NCI-H1048 (cell line): ENCODE measurements at places on chromosomes 1 and 21.

DNA sequence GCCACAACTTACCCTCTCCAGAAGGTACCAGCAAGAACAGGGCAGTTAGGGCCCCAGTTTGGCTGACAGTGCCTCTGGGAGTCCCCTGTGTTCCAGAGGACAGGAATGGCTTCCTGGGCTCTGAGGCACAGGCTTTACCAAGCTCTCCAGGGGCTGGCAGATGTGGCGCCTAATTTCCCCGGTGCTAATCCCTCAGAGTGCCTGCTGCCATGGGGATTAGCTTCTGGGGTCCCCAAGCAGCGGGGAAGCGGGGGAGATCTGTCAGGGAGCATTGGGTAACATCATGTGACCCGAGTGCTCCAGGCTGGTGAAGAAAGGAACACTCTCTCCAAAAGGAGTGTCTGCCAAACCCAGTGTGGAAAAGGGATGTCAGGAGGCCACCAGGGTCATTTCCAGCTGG is at the start of gene LACTBL1:
Gene LACTBL1 (minus strand): TSS at position 107 of the 400 bp plus-strand sequence. CDS start 550 bp downstream, outside the sequence.
- no peak for DNase-seq

- DNase-seq, result no peak
Observed at GRCh38 chr1:52567943-52568342, 15.1 kb upstream of the TUT4 start.

GRCh38 chr1:91031081-91031480 is 9.2 kb upstream of the ZNF644 start:
- DNase-seq, result no peak

- no peak for DNase-seq
Observed at GRCh38 chr1:228978484-228979324, 243.4 kb downstream of the RHOU start.

DNA sequence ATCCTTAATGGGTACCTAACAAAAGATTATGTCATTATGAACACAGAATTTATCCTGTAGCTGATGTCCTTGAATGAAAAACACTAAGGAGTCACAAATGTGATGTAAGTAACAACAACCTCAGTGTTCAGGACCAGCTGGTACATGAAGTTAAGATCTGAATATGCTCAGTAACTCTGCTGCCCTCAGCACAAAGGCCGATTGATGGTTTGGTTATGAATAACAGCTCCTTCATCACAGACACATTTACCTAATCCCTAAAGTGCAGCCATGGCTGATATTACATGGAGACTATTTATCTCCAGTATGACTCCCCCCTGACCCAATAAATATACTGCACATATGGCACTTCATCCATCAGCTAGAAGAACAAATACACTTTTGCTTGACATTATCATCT is 75.2 kb downstream of the PLPPR5 start:
- peak; percentile 37 for DNase-seq

DNA sequence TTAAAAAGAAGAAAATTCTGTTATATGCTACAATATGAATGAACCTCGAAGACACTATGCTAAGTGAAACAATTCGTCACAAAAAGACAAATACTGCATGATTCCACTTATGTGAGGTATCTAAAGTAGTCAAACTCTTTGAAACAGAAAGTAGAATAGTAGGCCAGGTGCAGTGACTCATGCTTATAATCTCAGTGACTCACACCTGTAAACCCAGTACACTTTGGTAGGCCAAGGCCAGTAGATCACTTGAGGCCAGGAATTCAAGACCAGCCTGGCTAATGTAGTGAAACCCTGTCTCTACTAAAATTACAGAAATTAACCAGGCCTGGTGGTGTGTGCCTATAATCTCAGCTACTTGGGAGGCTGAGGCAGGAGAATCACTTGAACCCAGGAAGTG is 25.7 kb downstream of the EPHA10 start:
- DNase-seq, result no peak

DNA sequence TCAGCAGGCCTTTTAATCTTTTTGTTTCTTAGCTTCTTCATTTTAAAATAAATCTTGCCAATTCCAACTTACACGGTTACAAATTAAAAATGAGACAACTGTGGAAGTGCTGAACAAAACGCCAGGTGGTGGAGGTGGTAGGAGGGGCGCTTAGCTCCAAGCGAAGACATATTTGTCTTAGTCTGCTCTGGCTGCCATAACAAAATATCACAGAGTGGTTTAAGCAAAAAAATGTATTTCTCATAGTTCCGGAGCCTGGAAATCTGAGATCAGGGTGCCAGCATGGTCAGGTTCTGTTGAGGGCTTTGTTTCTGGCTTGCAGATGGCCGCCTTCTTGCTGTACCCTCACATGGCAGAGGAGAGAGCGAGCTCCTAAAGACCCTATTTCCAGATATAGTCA is 14.9 kb downstream of the IER5 start:
- no peak for DNase-seq

- no peak for DNase-seq
Observed at GRCh38 chr1:50521703-50522102, 98.5 kb upstream of the DMRTA2 start.

DNA sequence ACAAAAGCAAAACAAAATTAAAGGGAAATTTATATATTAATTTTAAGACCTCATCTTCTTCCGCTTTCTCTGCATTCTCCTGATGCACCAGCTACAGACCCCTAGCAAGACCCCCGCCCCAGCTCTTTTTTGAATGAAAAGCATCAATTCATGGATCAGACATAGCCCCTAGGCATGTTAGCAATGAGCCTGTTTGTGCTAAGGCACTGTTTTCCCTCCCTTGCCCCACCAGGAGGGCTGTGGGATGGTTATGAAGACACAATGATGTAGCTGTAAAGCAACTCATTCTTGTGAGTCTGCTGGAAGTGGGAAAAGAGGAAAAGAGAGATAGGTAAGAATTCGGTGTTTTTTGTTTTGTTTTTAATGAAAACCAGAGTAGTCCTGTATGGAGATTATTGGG is 88.5 kb upstream of the ZBTB18 start:
- no peak for DNase-seq

DNA sequence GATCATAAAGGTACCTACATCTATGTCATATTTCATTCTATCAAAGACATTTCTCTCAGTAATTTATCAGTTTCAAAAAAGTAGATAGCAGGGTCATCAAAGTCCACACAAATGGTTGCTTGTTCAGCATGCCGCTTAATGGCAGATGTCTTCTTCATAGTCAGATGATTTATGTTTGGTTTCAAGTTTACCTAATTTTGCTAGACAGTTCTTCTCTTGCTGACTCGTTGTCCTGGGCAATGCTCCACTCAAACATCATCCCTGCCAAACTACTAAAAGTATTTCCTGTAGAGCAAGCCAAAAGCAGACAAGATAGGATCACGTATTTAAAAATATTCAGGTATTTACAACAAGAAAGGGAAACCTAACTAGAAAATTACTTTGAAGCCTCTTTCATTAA is 13.6 kb downstream of the NUP210L start:
- no peak for DNase-seq

GRCh38 chr1:6666696-6667095 is 34.9 kb downstream of the DNAJC11 start:
- no peak for DNase-seq

- DNase-seq, result no peak
Observed at GRCh38 chr1:201610858-201611257, 71.9 kb downstream of the NAV1 start.

DNA sequence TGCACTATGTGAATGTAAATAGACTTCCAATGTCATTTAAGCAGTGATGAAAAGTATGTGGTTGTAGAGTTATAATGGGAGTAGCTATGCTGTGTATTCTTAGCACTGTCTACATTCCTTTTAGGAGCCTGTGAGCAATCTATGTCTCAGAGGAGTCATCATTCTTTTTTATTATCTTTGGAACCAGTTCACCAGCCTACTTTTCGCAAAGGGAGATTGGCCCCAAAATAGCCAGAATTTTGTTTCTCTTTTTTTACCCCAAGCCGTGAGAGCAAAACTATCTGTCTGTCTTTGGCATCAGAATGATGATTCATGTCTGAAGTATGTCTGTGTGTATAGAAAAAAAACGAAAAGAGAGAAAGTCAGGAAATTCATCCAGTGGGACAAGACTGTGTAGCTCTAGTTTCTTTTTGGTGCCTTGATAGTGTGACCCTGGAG is 44.2 kb downstream of the OSBPL9 start:
- DNase-seq, result no peak

GRCh38 chr1:205047764-205048231 is 4.8 kb downstream of the CNTN2 start:
- DNase-seq, result no peak

DNA sequence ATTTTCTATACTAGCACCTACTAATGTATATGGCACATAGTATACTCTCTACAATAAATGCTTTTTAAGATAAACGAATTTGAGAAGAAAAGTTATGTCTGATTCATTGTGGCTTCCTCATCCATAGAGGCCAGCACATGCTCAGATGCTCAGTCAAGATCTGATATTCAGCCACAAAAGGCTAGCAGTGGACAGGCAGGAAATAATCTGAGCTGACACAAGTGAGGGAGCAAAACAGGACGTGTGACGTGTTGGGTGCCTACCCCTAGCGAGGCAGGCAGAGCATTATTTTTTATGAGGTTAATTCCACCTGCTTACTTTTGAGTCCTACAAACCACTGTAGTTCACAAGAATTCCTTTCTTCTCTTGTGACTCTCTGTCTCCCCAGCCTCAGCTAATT is 550.9 kb downstream of the SMYD3 start:
- no peak for DNase-seq

DNA sequence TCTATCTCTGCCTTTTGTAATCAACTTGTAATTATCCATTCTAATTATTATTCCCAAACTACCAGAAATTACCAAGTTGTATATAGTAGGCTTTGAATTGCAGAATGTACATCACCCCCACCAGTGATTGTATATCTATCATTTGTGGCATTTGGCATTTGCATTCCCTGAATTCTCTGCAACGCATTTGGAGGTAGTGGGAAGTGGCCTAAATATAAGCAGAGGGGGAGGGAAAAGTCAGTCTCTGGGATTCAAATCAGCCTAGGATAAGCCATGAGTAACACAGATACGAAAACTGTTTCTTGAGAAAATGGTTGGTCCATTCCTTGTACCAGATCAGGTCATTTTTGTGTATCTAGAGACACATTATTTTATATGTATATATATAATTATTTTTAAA is 20.7 kb downstream of the DDX20 start:
- no peak for DNase-seq

- DNase-seq, result no peak
Observed at GRCh38 chr1:183038913-183039312, 15.7 kb downstream of the LAMC1 start.

GRCh38 chr1:6962996-6963911 is 178.0 kb downstream of the CAMTA1 start:
- peak; percentile 41 for DNase-seq

- DNase-seq, result no peak
Observed at GRCh38 chr21:34091607-34092006, 18.2 kb downstream of the MRPS6 start.

GRCh38 chr1:39397487-39397886 is 93.9 kb upstream of the BMP8A start:
- no peak for DNase-seq

- DNase-seq, result no peak
Observed at GRCh38 chr1:119827010-119827409, 15.8 kb upstream of the REG4 start.

GRCh38 chr1:59008599-59009347 is 224.9 kb upstream of the JUN start:
- no peak for DNase-seq

DNA sequence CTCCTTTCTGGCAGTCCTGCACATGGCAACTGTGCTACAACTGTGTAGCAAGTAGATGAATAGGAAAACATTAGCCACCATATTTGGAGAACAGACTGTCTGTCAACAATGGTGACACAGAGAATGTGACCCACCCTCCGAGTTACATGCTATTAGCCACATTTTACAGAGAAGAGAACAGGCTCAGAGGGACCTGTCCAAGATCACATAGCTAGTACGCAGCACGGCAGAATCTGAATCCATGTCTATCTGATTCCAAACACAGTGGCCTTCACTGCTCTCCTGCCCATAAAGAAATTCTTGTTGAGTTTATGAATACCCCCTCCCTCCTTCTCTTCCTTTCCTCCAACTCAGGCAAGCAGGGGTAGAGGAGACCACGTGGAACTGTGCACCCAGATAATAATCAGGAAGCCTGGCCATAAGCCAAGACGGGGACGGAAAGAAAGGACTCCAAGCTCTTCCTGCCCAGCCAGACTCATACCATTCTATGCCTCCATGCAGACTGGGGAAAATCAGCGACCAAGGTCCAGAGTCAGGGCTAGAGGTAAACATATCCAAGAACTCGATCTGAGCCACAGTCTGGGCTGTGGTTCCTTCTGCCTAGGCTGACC is 78.8 kb downstream of the TRABD2B start:
- DNase-seq, result no peak

- no peak for DNase-seq
Observed at GRCh38 chr1:93692983-93693591, 11.4 kb upstream of the BCAR3 start.

DNA sequence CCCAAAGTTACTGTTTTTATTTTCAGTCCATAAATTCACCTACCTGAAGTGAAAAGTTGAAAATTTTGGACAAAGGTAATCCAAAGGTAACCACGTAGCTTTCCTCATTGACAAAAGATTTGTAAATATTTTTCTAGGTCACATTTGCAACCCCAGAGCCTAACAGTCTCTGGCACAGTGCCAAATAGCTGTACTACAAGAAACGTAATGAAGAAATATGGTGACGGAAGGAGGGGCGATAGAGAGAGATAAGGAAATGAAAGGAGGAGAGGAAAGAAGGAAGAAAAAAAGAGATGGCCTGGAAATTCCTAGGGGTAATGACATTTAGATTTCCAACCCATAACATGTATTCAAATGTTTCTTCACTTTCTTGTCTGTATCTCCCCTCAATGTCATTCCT is 159.4 kb downstream of the BARHL2 start:
- DNase-seq, result no peak

GRCh38 chr1:46030876-46031660 is 101.4 kb downstream of the PIK3R3 start:
- no peak for DNase-seq

DNA sequence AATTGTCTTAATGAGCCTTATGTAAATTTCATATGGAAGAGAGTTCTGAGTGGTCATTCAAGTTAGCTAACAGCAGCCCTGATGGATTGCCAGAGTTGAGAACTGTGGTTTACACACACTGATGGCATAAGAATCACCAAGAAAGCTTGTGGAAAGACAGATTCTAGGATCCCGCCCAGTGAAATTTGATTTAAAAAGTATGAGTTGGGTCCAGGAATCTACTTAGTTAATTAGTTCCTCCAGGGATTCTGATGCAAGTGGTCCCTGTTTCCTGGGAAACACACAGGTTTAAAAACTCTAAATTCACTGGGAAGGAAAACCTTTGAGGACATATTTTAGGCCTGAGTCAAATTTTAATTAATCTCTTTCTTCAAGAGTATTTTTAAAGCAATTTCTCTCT is 144.3 kb downstream of the NTPCR start:
- DNase-seq, result no peak

GRCh38 chr1:54882519-54882918 is 4.5 kb downstream of the DHCR24 start:
- DNase-seq, result no peak
